ENCODE measurements at places on chromosomes 5 and 9. TPM values are rescaled to one million over a fixed set of nuclear protein-coding genes. Genes with fewer than 3 reads are reported as not detected.

Gene PCDHB4
- total RNA-seq, result not detected

Gene EXOSC2
- 53.0 TPM for total RNA-seq

Gene LHX3
- 0.14 TPM for total RNA-seq

Gene TAF11L13
- total RNA-seq, result not detected
